ENCODE measurements at places on chromosomes 12 and 14. TPM values are rescaled to one million over a fixed set of nuclear protein-coding genes. Genes with fewer than 3 reads are reported as not detected.

DNA sequence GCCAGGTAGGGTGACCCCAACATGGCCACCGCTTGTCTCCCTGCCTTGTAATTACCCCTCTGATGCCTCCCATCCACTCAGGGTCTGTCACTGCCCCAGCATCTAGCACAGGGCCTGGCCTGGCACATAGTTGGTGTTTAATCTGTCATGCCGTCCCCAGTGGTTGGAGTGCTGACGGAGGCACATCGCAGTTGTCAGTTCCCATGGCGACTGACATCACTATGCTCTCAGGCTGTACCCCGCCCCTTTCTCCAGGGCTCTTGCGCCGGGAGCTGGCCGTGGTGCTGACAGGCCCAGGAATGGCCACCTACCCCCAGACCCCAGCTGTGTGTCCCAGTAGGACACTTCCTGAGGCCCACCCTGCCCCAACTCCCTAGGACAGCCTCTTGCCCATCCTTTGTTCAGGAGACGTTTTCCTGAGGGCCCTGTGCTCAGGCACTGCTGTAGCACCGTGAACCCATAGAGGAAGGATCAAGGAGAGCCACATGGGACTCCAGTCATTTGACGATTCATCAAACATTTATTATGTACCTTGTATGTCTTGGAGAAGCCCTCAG is 23.0 kb downstream of the FAM222A start:
- H3K27me3 ChIP-seq = peaks cover 10% of the 10 kb centered on the region
- no peaks in the 10 kb centered on the region for H3K36me3 ChIP-seq
- H3K4me3 ChIP-seq = no peak overlapping the region
- H3K4me1 ChIP-seq = no peaks in the 10 kb centered on the region
- no peak for DNase-seq

GRCh38 chr14:88351966-88352691 is 29.1 kb upstream of the KCNK10 start:
- no peaks in the 10 kb centered on the region for H3K27me3 ChIP-seq
- no peak overlapping the region for H3K27ac ChIP-seq
- no peak for DNase-seq
- H3K4me3 ChIP-seq = no peak overlapping the region

DNA sequence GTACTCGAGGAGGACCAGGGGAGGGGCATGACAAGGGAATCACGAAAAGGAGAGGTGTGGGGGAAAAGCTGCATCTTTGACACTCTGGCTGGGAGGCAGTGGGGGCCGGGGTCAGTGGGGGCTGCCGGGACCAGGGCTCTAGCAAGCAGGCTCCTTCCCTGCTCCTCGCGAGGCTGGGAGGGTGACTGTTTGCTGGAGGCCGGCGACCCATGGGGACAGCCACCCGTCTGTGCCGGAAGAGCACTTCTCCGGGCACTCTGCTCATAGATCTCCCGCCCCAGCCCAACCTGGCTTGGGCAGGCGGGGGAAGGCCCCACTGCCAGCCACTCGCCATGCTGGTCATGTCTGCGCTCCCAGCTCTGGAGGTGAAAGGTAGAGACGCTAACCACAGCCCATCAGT is 130.7 kb downstream of the RBM19 start:
- no peak for DNase-seq
- H3K27me3 ChIP-seq = no peaks in the 10 kb centered on the region
- H3K36me3 ChIP-seq = no peaks in the 10 kb centered on the region
- no peak overlapping the region for H3K4me3 ChIP-seq
- H3K4me1 ChIP-seq = no peaks in the 10 kb centered on the region
- no peak overlapping the region for H3K27ac ChIP-seq

- no peaks in the 10 kb centered on the region for H3K36me3 ChIP-seq
- H3K27me3 ChIP-seq = no peaks in the 10 kb centered on the region
- no peaks in the 10 kb centered on the region for H3K4me1 ChIP-seq
- peak; percentile 14 for DNase-seq
- no peak overlapping the region for H3K4me3 ChIP-seq
- no peak overlapping the region for H3K27ac ChIP-seq
Observed at GRCh38 chr12:84994426-84994825, 41.7 kb downstream of the TSPAN19 start.

GRCh38 chr14:29529418-29529817 is 398.2 kb downstream of the PRKD1 start:
- H3K4me1 ChIP-seq = no peaks in the 10 kb centered on the region
- H3K27ac ChIP-seq = no peak overlapping the region
- no peak for DNase-seq
- no peaks in the 10 kb centered on the region for H3K36me3 ChIP-seq
- H3K4me3 ChIP-seq = no peak overlapping the region
- no peaks in the 10 kb centered on the region for H3K27me3 ChIP-seq

DNA sequence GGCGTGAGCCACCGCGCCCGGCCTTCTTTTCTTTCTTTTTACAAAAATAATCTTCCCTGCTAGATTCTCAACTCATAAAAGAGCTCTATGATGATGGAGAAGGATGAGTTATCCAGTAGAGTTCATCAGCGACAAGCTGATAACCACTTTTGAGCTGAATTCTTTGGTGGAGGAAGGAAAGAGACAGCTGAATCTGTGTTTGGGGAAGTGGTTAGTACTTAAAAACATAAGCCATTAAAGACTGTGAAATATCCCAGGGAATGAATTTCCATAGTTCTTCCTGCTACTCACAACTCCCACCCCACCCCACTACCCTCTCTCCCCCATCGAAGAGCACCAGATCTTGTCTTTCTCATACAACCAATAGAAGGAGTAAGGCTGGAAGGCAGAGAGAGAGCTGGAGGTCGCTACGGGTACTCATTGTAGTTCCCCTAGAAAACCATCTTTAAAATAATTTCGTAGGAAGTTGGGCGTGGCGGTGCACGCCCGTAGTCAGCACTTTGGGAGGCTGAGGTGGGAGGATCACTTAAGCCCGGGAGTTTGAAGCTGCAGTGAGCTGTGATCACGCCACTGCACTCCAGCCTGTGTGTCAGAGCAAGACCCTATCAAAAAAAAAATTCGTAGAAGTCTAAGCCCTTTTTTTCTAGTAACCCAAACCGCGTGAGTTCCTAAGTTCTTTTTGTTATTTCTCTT is 647 bp upstream of the ESPL1 start:
- H3K27me3 ChIP-seq = no peaks in the 10 kb centered on the region
- no peaks in the 10 kb centered on the region for H3K36me3 ChIP-seq
- H3K4me3 ChIP-seq = peak overlapping the region; percentile 76
- peak overlapping the region; percentile 71 for H3K27ac ChIP-seq

Gene TAS2R46
- total RNA-seq = 1.3 TPM

DNA sequence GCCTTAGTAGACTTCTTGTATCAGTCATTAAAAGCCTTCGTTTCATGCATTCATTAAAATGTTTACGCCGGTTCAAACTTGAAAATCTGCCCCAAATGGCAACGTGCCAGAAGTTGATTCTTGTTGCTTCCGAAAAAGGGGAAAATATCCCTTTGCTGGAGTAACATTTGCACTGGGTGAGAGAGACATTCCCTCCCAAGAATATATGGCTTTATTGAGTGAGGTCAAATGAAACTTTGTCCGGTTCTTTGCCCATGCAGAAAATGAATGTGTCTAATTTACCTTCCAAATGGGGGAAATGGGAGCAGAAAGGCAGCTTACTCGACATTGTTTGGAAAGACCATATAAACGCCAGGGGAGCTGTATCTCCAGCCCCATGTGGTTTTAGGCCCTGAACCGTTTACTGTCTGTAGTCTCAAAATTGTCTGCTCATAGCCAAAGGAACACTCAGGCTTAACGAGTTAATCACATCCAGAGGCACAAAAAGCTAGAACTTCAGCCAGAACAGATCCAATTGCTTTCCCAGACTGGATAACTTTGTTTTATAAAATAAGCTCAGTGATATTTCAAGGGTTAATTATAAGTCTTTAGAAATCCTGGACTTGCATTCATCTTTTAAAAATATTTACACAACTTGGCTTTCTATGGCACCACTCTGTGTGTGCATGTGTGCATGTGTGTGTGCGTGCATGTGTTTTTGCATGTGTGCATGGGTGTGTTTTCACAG is 2.9 kb upstream of the EMP1 start:
- no peak overlapping the region for H3K4me3 ChIP-seq
- no peak overlapping the region for H3K27ac ChIP-seq
- no peak for DNase-seq
- no peaks in the 10 kb centered on the region for H3K27me3 ChIP-seq
